Activated T-helper 9 cell treated with anti-CD3 and anti-CD28 coated beads, Interleukin-2, amount 50 U/mL, for 16 hours (primary cell): ENCODE measurements at places on chromosomes 11 and 22.

DNA sequence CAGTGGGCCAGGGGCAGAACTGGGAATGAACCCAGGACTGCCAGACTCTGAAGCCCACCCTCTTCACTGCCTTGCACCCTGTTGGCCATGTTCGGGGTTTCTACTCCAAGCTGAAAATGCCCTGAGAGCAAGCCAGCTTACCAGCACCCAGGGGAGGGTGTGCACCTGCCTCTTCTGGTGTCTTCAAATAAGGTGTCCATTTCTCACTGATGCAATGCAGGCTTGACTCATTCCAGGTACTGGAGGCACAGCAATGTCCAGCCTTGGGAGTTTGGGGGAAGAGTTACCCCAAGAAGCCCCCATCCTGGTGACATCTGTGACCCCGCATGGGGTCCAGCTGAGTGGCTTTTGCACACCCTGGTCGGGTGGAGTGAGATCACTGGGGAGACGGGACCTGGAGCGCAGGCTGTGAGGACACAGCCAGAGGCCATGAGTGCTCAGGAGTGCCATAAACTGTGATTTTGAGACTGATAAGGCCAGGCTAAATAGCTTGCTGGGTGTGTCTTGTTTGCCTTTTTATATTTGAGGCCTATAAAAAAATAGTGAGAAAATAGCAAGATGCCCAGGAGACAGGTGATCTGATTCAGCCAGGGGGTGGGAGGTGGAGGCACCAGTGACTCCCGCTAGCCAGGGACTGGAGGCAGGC is 4.6 kb upstream of the CERK start:
- DNase-seq = no peak

DNA sequence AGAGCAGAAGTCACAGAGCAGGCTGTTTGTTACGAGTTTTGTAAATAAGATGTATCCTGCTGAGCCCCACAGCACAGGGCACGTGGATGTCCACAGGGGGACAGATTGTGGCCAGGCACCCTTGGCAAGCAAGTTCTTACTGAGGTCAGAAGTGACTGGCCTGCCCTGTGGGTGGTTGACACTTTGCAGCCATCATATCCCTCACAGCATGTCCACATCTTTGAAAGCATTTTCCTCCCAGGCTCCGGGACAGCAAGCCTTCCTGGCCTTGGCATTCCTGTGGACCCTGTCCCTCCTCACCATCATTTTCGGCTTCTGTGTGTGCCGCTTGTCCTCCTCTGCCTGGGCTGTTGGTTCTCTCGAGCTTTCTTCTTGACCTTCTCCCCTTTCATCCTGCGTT is 189.5 kb downstream of the TBC1D22A start:
- no peak for DNase-seq

GRCh38 chr11:36248436-36248835 is 40.8 kb downstream of the COMMD9 start:
- DNase-seq = no peak

DNA sequence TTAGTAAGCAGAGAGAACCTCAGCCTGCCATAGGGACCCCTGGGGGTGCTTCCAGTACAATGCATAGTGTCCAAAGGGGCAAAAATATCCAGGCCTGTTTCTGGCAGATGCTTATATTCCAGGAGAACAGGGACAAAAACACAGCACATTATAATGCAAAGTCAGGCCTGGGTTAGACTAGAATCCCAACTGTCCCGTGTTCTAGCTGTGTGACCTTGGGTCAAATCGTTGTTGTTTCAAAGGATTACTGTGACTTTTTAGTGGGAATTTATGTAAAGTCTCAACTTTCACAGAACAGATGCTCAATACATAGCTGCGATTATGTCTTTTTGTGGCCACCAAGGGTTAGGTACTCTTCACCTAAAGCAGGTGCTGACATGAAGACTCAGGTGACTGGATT is 86.0 kb downstream of the USP35 start:
- DNase-seq = no peak

DNA sequence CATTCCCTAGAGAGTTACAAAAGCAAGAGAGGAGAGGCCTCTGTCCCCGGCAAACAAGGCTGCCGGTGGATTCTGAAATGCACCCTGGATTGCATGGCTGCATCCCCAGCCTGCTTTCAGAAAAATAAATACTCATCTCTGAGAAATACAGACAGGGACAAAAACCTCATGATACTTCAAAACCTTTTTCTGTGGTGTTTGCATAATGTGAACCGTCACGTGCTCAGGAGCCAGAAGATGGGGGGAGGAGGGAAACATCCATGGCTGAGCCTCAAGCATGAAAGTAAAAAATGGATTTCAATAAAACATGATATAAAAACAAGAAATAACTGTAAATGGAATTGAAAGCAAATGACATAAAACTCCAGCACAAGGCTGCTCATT is 198.5 kb upstream of the NCAM1 start:
- DNase-seq = no peak

GRCh38 chr11:35683728-35684339 is 21.3 kb downstream of the TRIM44 start:
- DNase-seq = no peak

GRCh38 chr11:79249295-79249993 is 191.4 kb downstream of the TENM4 start:
- no peak for DNase-seq

GRCh38 chr11:76649851-76650372 is 20.6 kb downstream of the LRRC32 start:
- DNase-seq = no peak

DNA sequence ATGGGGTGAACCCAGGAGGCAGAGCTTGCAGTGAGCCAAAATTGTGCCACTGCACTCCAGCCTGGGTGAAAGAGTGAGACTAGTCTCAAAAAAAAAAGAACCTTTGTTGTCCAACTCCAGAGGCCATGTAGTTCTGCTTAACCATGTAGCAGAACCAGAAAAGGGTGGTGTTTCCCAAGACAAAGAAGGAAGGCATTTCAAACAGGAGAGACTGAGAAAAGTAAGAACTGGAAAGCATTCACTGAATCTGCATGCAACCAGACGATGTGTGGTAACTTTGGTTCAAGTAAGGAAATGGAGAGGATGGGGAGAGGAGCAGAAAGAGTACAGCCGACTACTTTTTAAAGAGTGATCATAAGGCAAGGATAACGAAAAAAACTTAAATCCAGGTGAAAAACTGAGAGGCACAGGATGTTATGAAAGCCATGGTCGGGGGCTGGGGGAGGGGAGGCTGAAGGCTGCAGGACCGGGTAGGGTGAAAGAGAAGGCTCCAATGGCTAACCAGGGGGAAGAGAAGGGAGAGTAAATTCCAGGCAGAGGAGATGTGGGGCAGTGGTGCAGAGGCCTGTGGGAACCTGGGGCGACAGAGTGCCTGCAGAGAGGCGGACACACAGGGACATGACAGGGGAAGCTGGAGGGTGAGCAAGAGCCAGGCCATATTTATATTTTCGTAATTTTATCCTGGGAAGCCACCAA is 48.8 kb downstream of the MAPK1 start:
- no peak for DNase-seq

GRCh38 chr11:130089674-130090073 is 20.0 kb downstream of the APLP2 start:
- no peak for DNase-seq

- DNase-seq = no peak
These were observed 2.3 kb downstream of the USP35 start for GRCh38 chr11:78190871-78191538.

DNA sequence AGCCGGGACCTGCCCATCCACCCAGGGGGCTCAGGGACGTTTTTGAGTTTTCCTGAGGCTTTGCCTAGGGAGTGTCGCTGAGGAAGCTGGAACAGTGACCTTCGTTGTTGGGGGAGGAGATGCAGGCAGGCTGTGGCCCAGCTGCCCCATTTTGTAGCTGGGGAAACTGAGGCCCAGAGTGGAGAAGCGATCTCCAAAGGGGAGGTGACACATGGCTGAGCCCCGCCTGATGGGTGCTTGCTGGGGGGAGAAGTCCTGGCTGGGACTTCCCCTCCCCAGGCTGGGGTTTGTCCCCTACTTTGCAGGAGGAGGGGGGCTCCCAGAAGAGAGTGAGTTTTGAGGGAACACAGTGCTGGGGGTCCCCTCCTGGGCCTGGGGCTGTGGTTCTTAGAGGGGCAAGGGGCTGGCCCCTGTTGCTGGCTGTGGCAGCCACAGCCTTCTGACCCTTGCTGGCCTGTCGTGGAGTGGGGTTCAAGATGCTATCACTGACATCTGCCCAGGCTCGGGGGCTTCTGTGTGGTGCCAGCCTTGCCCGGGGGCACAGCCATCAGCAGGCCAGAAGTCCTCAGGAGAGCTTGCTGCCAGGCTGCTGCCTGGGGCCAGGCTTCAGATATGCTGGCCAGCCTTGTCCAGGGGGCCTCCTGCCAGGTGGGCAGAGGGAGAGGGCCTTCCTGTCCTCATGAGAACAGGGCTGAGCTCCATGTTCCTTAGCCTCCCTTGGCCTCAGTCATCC is 21.4 kb downstream of the KCNQ1 start:
- DNase-seq = no peak

GRCh38 chr22:46408568-46409506 is 73.3 kb downstream of the TRMU start:
- DNase-seq = no peak

GRCh38 chr11:130631119-130631518 is 182.7 kb downstream of the ADAMTS15 start:
- no peak for DNase-seq

- DNase-seq = no peak
These were observed 890.2 kb downstream of the NTM start for GRCh38 chr11:132260636-132261035.

DNA sequence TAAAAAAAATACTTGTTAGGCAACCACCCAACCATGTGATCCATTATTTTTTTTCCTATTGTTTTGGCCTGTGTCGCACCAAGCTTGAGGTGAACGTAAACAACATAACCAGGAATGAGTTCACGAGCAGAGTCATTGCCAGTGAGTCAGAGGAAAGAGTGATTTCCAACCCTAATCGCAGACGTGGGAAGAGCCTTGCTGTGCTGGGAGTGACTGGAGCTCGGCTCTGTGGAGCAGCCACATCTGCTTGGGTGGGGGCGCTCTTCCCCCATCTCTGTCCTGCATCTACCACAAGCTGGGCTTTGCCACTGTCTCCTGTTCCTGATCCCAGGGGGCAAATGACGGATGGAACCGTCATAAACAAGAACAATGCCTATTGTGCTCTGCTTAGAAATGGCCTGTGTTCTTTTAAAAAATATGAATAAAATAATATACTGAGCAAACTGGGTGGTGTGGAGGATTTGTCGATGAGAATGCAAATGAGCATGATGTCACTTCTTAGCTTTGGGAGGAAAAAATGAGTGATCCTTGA is 210.0 kb downstream of the KIRREL3 start:
- DNase-seq = no peak

DNA sequence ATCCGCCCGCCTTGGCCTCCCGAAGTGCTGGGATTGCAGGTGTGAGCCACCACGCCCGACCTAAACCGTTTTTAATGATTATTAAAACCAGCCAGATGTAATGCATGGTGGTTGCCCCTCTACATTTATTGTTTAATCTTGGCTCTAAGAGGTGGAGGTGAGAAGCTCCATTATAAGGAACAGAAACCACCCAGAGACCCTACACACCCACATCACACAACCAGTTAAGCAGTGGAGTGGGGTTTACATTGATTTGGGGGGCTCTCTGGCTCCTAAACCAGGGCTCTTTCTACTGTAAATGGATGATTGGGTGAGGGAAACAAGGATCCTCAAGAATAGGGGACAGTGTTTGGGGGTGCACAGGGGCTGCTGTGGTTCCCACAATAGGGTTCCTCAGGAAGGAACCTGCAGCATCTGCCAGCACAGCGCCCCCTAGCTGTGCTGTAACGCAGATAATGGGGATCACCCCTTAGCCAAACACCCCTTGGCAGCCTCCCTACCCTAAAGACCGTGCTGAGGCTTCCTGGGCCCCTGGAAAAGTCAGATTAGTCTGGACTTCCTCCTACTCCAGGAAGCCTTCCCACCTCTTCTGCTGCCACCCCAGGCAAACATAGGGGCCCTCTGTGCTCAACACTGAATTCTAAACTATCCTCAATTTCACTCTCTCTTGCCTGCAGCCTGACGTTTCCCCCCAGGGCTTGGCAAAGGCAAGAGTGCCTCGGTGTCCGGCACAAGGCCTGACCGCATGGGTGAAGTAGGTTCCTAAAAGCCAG is 2.4 kb downstream of the MPST start:
- DNase-seq = peak; percentile 42

- DNase-seq = no peak
These were observed 8.8 kb downstream of the CD5 start for GRCh38 chr11:61111050-61111435.

- no peak for DNase-seq
These were observed 122.3 kb downstream of the RCN1 start for GRCh38 chr11:32213223-32213622.

GRCh38 chr11:65491614-65492386 is 7.0 kb upstream of the MALAT1 start:
- no peak for DNase-seq

GRCh38 chr11:103939694-103940093 is 96.7 kb upstream of the DDI1 start:
- DNase-seq = no peak

- no peak for DNase-seq
These were observed 35.3 kb downstream of the RTN4R start for GRCh38 chr22:20232781-20233180.

- peak; percentile 78 for DNase-seq
These were observed at the start of gene MICAL2 for GRCh38 chr11:12110201-12110713. TSS of gene MICAL2 (plus strand) at chr11:12110590. CDS start at chr11:12162156, 51,566 bp downstream.

- DNase-seq = no peak
These were observed 293.8 kb downstream of the BUD13 start for GRCh38 chr11:116478669-116479668.

GRCh38 chr11:71172680-71173079 is 79.7 kb downstream of the SHANK2 start:
- no peak for DNase-seq

DNA sequence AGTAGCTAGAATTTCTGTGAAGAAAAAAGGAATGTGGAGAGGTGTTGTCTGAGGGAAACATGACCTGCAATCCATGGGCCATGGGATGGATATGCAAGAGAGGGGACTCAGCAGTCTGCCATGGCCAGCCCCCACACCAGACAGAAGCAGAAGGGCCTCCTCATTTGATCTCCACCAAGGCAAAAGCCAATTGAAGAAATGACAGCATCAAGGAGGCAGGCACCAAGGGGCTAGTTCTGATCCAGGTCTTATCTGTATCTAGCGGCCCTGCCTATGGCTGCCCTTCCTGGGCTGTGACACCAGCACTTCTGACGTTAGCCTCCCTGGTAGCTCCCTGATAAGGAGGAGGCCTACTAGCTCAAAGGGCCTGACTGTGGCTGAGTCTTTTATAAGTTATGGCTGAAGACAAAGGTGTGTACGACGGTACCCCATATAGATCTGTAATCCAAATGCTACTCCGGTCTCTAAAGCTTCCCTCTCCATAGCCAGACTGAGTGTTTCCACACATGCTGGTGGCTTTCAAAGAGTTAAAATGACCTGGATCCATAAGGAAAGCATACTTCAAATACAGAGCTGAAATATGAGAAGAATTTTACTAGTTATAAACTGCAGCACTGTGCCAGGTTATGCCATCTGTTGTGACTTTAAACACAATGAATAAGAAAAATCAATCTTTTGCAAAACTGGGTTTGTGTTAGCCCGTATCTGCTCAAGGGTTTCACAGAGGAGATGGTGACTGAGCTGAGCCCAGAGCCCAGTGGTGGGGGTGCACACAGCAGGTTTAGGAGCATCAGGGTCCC is 34.4 kb downstream of the HIRA start:
- DNase-seq = no peak

- DNase-seq = no peak
These were observed 23.3 kb upstream of the MMP7 start for GRCh38 chr11:102553835-102554282.

- no peak for DNase-seq
These were observed 15.3 kb upstream of the OR10V1 start for GRCh38 chr11:59728913-59729312.
